ENCODE measurements at places on chromosomes 11 and 22.
A peak's percentile ranks its signal among the peaks of the same experiment; 100 is the strongest.

DNA sequence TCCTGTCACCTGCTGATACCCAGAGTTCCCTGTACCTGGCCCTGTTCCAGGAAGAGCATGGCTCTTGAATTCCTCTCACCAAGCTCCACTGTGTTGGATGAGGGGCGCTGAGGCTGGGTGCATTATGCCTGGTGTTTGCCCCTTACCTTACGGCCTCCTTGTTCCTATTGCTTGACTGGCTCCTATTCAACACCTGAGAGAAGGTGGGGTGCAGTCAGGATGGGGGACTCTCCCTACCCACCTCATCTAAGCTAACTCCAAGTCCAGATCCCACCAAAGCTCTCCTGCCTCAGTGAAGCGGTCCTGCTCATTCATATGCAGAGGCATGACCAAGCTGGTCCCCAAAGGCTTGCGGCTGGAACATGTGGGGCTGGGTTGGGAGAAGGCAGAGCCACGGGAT, 35.8 kb upstream of the RIC3 start:
- no peak for DNase-seq

GRCh38 chr11:3375552-3375951, 3.4 kb downstream of the ZNF195 start:
- no peak for DNase-seq

- no peak for DNase-seq
These were observed 41.0 kb upstream of the TH start for GRCh38 chr11:2212411-2213251.

DNA sequence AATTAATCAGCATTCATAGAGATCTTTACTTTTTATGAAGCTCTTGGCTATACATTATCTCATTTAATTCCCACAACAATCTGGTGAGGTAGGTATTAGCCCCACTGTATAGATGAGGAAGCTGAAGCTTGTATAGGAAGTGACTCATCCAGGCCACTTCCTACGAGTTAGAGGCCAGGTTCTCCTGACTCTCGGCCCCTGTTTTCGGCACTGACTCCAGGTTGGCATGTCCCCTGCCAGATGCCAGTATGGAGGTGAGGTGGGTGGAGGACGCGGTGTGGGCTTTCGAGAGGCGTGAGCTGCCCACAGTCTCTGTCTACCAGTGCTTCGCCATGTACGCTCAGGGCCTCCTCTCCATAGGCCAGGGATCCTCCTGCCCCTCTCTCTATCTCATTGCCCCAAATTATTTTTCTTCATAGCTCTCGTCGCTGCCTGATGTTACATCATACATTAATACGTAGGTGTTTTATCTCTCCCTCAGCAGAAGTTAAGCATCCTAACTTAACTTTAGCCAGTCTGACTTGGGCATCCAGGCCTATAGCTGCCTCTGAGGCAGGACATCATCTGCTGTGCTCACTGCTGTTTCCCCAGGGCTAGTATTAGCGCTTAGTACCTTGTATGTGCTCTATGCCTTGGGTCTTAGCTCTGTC, 9.0 kb downstream of the DGAT2 start:
- DNase-seq = no peak

- no peak for DNase-seq
These were observed 6.1 kb downstream of the ARVCF start for GRCh38 chr22:20010307-20011122.

- DNase-seq = no peak
These were observed 34.9 kb upstream of the PICALM start for GRCh38 chr11:86103808-86104207.

- DNase-seq = no peak
These were observed 157.3 kb upstream of the TRPC6 start for GRCh38 chr11:101741061-101741460.

DNA sequence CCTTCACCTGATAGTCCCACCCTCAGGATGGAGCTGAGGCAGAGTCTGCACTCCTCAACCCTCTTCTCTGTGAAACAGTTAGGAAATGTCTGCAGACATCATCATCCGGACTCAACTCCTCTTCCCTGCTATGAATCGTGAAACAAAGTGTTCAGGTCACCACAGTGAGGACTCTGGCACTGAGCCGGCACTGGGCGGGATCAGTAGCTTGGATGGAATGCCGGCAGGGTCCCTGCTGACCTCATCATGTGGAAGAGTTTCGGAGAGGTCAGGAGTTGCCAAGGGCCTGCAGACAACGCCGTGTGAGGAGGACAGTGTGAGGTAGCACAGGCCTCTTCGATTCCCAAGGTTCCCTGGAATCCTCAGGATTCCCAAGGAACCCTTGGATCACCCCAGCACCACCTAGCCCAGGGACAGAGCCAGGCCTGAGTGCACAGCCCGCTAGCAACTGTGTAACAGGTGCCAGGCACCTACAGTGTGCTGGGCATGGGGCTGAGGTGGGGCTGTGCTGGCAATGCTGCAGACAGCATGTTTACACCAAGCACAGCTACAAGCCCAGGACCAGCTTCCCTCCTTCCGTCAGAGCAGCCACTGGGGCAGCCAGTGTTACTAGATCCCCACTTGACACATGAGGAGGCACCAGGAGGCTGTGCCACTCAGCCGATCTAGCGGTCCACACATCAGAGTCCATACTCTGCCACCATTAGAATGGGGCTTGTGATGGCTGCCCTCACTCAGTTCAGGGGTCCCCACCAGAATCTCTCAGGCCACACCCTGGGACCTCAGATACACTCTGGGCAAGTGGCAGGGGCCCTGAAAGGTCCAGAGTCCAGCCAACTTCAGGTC, 693 bp upstream of the LINC01488 start:
- DNase-seq = no peak

DNA sequence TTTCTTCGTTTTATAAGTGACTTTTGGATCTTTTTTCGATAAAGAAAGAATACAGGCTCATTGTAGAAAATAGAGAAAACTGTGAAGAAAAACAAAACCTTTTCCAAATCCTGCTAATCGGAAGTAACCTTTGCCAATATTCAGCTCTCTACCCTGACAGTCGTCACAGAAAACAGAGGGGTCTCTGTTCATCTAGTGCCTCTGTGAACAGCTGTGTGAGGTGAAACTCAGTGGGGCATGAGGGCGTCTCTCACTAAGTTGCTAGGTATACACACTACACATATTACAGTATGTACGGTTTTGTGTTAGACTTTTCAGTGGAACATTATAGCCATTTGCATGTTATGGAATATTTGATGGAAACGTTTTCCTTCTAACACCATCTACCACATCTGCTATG, 39.4 kb downstream of the DHCR7 start:
- no peak for DNase-seq

DNA sequence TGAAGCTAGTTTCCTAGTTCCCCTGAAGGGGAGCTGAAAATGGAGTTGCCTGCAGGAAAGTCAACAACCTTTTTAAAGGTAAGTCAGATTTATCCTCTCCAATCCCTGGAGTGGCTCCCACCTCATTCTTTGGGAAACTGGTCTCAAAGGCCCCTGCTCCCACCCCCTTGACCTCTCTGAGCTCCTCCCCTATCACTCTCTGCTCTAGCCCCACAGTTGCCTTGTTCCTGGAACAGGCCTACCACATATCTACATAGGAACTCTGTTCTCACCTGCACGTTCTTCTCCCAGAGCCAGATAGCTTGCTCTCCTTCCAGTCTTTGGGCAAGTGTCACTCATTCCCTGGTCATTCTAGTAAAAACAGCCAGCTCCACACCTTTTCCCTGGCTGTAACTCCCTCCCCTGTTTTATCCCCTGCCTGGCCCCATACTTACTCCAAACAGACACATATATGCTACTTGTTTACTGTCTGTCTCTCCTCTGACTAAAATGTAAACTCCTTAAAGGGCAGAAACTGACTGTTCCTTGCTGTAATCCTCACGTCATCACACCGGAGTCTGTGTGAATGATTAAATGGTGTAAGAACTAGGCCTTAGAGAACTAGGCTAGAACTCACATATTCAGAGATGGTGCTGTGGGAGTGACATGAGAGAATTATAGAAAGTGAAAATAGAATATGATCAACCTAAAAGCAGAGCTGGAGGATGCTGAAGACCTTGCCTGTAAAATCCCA, 53.3 kb downstream of the TCF20 start:
- DNase-seq = peak; percentile 49

DNA sequence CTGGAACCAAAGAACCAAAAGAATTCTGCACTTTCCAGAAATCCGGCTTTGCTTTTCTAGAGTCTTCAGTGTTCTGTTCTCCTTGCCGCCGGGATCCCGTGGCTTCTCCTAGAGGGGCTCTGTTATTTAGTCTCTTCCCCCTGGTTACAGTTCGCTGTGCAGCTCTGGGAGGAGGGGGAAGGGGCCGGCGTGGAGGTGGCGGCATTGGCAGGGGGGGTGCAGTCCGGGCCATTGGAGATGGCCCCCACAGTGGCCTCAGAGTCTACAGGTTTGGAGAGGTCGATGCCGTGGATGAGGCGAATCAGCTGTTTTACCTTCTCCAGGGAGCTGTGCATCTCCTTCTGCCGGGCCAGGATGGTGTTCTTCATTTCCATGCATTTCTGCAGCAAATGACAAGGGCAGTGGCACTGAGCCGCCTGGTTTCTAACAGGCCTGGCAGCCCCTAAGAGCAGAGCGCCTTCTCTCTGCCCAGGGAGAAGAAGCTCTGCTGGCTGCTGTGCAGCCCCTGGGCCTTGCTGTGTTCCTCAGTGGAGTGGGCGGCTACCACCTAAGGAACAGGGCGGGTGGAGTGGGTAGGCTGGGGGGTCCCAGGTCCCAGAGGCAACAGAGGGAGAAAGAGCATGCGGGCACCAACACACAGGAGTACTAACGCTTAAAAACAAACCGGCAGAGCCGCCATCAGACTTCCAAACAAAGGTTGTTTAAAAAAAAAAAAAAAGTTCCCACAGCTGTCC, 11.6 kb downstream of the LARGE2 start:
- DNase-seq = no peak

GRCh38 chr22:19480173-19480568, 451 bp downstream of the CDC45 start:
- no peak for DNase-seq

GRCh38 chr11:63998558-63999348, 12.5 kb downstream of the OTUB1 start:
- no peak for DNase-seq

GRCh38 chr11:72652133-72652532, 22.1 kb downstream of the PDE2A start:
- DNase-seq = no peak

GRCh38 chr11:71332046-71332445, 79.7 kb upstream of the SHANK2 start:
- DNase-seq = no peak

GRCh38 chr11:15714641-15715399, 600.1 kb downstream of the INSC start:
- DNase-seq = no peak

DNA sequence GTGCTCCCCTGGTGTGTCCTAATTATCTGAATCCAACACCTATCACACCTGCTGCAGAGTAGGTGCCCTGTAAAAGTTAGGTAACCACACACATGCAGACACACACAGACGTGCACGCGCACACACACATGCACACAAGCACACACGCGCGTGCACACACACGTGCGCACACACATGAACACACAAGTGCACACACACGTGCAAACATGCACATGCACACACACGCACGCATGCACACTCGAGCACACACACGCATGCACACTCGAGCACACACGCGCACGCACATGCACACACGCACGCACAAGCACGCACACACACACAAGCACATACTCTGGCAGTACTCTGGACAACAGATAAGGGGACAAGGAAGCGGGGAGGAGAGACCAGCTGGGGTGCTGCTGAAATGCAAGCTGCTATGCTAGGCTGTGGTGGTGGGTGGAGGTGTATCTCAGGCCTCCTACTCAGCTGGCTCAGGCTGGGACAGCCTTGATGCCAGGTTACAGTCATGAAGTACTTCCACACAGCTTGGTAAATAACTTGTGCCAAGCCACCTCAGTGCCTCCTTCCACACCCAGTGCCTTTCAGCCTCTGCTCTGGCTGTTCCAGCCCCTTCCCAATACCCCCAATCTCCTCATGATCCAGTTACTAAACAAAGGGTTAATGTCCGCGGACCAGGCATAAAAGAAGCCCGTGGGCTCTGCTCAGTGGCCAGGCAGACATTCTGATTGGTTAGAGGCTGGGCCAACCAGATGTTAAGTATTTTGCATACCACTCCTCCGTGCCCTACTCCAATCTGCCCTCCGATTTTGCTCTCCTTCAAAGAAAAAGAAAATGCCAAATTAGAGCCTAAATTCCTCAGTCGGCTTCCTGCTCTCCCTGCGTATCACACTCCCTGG, 374.1 kb downstream of the TENM4 start:
- DNase-seq = no peak

DNA sequence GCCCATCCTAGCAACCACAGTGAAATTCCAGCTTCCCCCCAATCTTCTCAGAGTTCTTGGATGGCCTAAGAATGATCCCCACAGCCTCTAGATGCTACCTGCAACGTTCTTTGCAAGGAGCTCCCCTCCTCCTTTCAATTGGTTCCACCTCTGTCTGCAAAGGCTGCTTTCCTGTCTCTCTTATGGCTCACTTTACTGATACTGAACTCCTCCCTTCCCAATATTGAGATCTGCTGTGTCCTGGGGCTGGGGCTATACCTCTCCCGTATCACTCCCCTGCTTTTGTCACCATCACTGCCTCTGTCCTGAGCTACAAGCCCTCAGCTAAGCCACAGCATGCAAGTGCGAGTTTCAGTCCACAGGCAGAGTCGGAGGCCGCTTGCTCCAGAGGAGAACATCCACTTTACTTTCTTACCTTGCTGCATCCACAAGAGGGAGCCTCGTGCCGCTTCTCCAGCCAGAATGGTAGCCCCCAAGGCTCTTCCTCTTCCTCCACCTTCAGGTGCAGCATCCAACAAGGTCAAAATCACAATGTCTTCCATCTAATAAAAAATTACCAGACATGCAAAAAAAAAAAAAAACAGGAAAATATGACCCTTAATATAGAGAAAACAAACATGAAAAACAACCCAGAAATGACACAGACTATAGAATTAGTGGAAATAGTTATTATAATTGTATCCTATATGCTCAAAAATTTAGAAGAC, 48.6 kb upstream of the TMEM45B start:
- peak; percentile 27 for DNase-seq

- DNase-seq = no peak
These were observed 6.9 kb downstream of the FGF19 start for GRCh38 chr11:69696749-69697468.

DNA sequence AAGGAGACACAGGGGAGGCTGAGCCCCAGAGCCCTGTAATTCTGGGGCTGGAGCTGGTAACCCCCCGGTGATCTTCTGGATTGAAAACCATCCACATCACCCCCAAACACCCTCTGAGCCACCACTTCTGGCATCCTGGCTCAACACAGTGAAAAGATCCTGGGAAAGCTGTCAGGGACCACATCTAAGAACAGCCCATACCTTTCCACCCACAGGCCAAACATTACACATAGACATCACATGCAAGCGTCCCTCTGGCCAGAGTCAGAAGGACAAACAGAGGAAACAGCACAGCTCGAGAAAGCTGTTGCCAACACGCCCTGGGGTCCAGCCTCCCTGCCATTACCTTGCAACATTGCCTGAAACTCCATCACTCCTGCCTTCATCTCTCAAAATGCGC, 469.5 kb downstream of the SOX6 start:
- no peak for DNase-seq

DNA sequence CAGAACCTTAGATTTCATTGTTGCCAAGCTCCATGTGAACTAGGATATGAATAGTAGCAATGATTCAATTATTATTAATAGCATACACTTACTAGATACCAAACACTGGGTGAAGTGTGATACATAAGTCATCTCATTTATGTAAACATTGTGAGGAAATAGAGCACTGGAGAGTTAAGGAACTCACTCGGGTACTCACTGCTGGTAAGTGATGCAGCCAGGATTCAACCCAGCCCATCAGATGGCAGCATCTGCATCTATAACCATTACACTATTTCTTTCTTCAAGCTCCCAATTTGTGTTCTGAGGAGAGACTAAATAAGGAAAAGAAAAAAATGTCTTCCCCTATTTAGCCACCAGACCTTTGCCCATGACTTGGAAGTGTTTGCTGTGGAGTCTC, 10.2 kb upstream of the ALG8 start:
- DNase-seq = no peak

All from GM12865 (cell line).